GM23248 (cell line): ENCODE measurements at places on chromosomes 5 and 9. TPM values are rescaled to one million over a fixed set of nuclear protein-coding genes. Genes with fewer than 3 reads are reported as not detected.
A peak's percentile ranks its signal among the peaks of the same experiment; 100 is the strongest.

GRCh38 chr5:143557061-143557818, 153.8 kb upstream of the NR3C1 start:
- H3K4me3 ChIP-seq: peak overlapping the region; percentile 7; the same call in 1 of the 2 replicates
- peak overlapping the region; percentile 72 for H3K27ac ChIP-seq
- no peaks in the 10 kb centered on the region for H3K36me3 ChIP-seq
- peak; percentile 78 for DNase-seq

DNA sequence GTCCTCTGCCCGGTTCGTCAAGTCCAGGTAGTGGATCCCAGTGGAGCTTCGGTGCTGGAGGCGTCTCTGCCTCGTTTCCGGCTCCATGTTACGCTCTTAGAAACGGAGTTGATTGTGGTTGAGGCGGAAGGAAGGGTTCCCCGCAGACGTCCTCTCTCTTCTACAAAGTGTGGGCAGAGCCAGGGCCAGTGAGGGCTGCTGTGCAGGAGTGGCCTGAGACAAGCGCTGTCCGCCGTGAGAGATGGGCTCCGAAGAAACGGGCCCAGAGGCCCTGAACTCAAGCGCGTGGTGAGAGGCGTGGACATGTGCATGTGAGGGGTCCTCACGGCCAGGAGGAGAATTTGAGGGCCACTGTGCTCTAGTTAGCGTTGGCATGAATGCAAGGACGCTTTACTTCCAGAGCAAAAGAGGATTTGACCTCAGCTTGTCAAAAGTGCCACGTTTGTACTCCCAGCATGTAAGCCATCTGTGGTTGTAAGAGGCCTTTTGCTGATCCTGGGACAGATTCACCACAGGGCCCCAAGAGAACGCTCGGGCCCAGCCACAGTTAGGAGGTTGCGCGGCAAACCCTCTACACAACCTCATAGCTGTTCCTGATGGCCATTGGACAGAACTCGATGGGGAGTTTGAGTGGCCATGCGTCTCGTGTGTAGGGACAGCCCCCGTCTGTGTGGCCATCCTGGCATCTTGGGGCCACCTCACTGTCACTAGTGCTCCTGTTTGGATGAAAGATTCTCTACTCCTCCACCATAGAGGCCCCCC, 10.2 kb downstream of the MAN1B1 start:
- no peak overlapping the region for H3K4me3 ChIP-seq
- H3K27ac ChIP-seq: no peak overlapping the region
- H3K36me3 ChIP-seq: peaks cover 1% of the 10 kb centered on the region; the same call in 1 of the 2 replicates
- no peak for DNase-seq
- no peaks in the 10 kb centered on the region for H3K27me3 ChIP-seq
- H3K4me1 ChIP-seq: no peaks in the 10 kb centered on the region

GRCh38 chr9:71693607-71694006, 74.7 kb downstream of the CEMIP2 start:
- no peak for DNase-seq
- H3K27me3 ChIP-seq: no peaks in the 10 kb centered on the region
- peaks cover 6% of the 10 kb centered on the region; the same call in 1 of the 2 replicates for H3K4me1 ChIP-seq

Gene PCDHGB1
- 0.25 and 0.86 TPM in 2 replicates for total RNA-seq
